ENCODE measurements at places on chromosomes 2 and 18.

DNA sequence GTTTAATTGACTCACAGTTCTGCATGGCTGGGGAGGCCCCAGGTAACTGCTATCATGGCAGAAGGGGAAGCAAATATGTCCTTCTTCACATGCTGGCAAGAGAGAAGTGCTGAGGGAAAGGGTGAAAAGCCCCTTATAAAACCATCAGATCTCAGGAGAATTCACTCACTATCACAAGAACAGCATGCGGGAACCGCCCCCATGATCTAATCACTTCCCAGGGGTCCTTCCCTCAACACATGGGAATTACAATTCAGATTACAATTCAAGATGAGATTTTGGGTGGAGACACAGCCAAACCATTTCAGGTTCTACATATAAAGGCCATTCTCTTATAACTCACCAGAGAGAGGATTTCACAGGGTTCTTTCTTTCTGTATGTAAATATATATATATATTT is 62.9 kb downstream of the VRK2 start:
- DNase-seq = no peak

- no peak for DNase-seq
Observed at GRCh38 chr18:21191596-21192307, 50.3 kb upstream of the GREB1L start.

- DNase-seq = no peak
Observed at GRCh38 chr18:5619376-5619775, 75.6 kb upstream of the EPB41L3 start.

DNA sequence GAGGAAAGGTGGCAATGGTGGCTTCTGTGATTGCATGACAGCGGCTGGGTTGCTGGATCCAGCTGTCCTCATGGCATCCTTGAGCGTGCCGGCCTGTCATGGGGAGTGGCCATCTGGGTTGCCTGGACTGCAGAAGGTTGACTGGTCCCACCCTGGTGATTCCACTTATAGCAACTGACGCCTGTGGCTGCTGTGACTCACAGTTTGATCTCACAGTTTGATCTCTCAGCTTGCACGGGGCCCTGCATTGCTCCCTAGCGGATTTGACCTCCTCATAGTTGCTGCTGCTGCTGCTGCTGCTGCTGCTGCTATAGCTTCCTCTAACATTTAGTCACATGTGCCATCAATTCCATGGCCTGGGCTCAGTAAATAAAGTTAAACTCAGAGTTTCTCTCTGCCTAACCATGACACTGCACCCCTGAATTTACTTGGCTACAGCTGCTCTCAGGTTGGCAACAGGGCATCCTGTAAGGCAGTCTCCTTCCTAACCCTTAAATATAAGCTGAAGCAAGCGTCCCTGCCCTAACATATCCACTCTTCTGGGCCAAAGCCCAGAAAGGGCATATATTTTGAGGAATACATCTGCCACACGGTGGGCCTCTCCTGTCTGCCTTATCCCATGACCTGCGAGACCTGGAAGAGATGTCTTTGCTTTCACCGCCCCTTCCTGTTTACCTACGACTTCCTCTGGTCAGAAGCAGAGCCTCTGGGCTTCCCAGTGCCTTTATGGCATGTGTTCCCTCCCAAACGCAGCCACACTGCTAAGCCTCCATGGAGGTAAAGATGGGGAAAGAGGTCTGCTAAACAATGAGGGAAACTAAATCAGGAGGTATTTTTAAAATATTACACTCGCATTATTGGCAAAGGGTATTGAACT is 37.8 kb upstream of the CCDC150 start:
- no peak for DNase-seq

DNA sequence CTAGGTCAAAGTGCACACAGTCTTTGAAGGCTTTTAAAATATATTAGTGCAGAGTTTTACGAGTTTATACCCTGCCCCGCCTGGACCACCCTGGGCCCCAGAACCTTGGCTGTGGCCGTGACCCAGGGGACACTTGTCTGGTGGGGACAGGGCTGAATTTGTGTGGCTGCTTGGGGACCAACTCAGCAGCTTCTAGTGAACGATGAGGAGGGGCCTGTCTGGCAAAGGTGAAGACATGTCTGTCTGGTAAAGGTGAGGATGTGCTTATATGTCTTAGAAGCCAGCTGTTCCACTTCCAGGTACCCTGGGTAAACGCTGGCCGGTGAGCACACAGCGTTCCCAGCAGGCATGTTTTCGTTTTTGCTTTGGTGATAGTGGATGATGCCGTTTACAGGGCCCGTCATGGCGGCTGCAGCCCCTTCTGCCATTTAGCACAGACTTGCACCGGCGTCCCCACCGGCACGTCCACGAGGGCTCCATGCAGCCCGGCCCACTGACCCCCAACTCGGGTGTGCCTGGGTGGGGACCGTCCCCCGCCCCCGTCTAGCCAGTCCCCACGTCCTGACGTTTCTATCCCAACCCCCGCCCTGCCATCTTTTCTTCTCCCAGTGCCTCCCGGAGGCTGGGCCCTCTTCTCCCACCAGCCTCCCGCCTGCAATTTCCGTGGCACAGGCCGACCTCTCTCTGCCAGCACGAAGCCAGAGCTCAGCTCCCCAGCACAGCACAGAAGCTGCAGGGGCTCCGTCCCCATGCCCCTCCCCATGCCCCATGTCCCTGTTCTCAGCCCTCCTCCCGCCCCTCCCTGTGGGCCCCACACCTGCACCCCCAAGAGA is 67.8 kb downstream of the SLC66A2 start:
- no peak for DNase-seq

- no peak for DNase-seq
Observed at GRCh38 chr2:35852-36251, 10.5 kb downstream of the FAM110C start.

DNA sequence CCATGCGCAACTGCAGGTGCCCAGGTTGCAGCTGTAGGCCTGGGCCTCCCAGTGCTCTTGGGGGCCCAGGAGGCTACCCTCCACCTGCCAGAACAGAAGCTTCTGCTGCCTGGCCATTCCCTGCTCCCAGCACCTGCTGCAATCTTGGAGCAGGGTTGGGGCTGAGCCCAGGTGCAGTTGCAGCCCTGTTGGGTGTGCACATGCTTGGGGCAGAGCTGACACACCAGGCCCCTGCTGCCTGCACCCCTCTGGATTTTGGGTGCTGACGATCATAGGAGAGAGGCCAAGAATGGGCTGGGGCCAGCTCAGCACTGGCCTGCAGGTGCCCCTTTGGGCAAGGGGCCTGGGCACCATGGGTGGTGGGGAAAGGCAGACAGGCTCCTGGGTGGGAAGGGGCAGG is 20.5 kb upstream of the SP140L start:
- DNase-seq = no peak

GRCh38 chr2:222964376-222965031 is 87.5 kb upstream of the KCNE4 start:
- DNase-seq = no peak

DNA sequence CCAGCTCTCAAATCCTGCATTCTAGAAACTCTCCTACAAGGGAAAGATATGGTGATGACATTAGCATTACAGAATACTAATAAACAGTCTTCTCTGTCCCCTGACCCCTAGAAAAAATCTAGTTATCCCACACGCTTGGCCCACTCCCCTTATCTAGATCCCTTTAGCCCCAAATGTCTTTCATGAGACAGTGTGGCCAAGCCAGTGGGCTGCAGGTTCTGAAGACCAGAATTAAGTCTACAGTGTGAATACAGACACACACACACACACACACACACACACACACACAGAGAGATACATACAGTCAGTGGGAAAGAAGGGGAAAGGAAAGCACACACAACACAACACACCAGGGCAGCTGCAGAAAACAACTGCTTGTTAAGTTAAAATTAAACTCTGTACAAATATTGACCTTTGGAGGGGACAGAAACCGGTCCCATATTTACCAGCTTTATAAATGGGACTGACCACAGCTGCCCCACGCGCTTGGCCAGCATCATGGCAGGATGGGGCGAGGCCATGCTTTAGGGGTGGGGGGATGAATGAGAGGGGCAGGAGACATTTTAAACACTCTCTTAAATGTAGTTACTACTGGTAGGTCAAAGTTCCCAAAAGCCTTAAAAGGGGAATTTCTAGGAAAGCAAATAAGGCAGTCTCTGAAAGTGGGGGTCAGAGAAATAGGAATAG is 49.1 kb downstream of the NHEJ1 start:
- no peak for DNase-seq

- no peak for DNase-seq
Observed at GRCh38 chr2:144430722-144431391, 89.1 kb downstream of the ZEB2 start.

- DNase-seq = no peak
Observed at GRCh38 chr18:79819968-79820351, 22.2 kb downstream of the KCNG2 start.

DNA sequence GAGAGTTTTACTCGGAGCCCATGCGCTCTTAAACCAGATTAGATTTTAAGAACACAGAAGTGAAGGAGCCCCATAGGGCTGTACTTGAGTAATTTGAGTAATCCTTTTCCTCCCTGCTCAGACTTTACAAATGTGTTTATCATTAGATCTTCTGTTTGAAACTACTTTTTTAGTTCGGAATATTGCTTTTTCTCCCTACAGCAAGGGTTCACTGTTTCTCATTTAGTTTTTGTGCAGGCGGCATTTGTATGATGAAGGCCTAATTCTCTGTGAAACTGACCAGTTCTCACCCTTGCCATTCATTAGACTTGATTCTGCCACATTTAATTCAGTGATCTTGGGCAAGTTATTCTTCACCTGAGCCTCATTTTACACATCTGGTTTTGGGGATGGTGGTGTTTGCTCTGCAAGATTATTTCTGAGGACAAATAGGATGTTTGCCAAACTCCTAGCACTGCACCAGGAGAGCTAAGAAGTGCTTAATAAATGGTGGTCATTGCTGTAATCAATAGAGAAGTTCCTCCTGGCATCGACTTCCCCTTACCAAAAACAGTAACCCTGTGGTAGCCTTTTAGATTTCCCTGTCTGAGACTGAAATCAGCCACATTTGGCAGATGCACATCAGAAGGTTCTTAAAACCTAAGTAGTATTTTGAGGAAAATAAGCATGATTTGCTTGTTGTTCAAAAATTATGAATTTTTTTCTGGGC is 2.2 kb downstream of the B3GNT2 start:
- no peak for DNase-seq

DNA sequence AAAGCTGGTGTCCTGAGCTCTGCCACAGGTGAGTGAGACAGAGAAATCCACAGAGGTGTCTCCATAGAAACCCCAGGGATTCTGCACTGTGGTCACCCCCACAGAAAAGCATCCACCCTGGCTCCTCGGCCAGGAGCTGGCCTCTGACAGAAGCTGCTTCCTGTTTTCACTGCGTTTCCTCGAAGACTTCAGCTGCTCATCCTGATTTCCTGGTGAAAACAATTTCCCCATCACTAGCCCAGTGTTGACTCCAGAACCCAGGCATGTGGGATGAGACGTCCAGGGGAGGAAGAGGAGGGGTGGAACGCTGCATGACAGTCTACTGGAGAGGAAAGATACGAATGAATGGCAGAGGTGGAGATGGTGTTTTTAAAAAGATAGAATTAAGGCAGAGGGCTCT is 60.3 kb upstream of the GPR45 start:
- no peak for DNase-seq

GRCh38 chr2:26850505-26850904 is 2.6 kb downstream of the DPYSL5 start:
- no peak for DNase-seq

GRCh38 chr2:124978597-124978996 is 953.5 kb downstream of the CNTNAP5 start:
- no peak for DNase-seq

GRCh38 chr2:148658807-148659722 is 14.5 kb downstream of the EPC2 start:
- DNase-seq = no peak

GRCh38 chr2:233479616-233480489 is 86.7 kb downstream of the USP40 start:
- DNase-seq = no peak

- DNase-seq = no peak
Observed at GRCh38 chr2:68256093-68256450, 3.7 kb upstream of the PPP3R1 start.

- DNase-seq = no peak
Observed at GRCh38 chr2:238838786-238839327, 9.0 kb upstream of the TWIST2 start.

GRCh38 chr2:14720319-14720718 is 87.8 kb downstream of the LRATD1 start:
- DNase-seq = no peak

- no peak for DNase-seq
Observed at GRCh38 chr2:221649051-221649775, 77.1 kb upstream of the EPHA4 start.

DNA sequence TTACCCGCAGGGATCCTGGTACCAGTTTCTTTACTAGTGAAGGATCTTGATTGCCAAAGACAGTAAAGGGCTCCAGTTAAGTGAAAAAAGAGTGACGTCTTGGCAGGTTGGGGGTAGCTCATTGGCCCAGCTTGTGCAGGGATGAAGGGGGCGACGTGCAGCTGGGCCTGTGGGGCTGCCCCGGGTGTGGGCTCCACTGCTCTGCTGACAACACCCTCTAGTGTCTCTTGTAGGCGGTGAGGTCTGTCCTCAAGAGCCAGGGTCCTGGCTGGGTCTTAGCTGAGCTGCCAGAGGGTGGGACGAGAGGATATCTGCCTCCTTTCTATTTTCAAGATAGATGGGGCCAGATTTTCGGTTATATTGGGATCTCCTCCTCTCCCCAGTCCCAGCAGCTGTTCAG is 6.1 kb downstream of the ARHGEF4 start:
- DNase-seq = no peak

DNA sequence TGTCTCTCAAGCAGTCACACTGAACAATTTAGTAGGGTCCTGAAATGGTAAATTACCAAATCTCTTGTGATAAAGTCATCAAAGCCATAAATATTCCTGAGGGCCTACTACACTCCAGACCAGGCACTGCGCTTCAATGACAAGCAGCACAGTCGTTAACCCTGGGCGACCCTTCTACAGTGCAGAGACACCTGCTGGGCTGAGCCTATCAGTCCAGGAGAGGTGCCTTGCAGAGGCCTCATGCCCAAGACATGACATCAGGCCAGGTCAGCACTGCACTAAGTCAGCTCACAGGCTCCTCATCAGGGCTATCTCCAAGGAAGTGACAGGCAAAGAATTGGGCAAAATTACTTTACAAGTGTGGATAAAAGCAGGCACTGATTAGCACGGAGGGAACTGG is 166.4 kb upstream of the EPB41L3 start:
- no peak for DNase-seq

DNA sequence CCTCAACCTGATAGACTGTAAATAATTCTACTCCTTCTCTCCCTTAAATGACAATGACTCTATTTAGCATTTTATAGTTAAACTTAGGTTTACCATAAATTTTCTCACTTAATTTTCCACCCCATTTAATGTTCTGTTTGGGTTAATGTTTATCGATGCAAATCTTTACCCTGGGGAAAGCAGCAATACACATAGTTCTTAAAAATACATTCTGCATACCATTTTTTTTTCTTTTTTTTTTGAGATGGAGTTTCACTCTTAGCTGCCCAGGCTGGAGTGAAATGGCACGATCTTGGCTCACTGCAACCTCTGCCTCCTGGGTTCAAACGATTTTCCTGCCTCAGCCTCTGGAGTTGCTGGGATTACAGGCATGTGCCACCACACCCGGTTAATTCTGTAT is 14.0 kb downstream of the STAM2 start:
- no peak for DNase-seq

GRCh38 chr2:240219208-240219890 is 78.9 kb upstream of the OTOS start:
- DNase-seq = no peak

- DNase-seq = no peak
Observed at GRCh38 chr18:10878703-10879102, 270.7 kb downstream of the PIEZO2 start.

Data from stimulated activated CD8-positive, alpha-beta memory T cell treated with anti-CD3 and anti-CD28 coated beads, Interleukin-7, amount 100 ng/mL, for 1 hour (primary cell).